SK-N-SH treated with all-trans-retinoic acid at 6 μM for 48 hours (cell line): ENCODE measurements at places on chromosomes 13 and 19.

- ATAC-seq, result no peak
Observed at GRCh38 chr13:33973194-33973593, 155.2 kb downstream of the RFC3 start.

- ATAC-seq, result no peak
Observed at GRCh38 chr13:19834704-19835103, 28.7 kb downstream of the ZMYM5 start.

- no peak for ATAC-seq
Observed at GRCh38 chr13:71643448-71643860, 223.6 kb downstream of the DACH1 start.

GRCh38 chr19:49340069-49340864, 5.1 kb downstream of the CD37 start:
- ATAC-seq, result no peak

- no peak for ATAC-seq
Observed at GRCh38 chr19:29404951-29405727, 120.7 kb upstream of the VSTM2B start.

DNA sequence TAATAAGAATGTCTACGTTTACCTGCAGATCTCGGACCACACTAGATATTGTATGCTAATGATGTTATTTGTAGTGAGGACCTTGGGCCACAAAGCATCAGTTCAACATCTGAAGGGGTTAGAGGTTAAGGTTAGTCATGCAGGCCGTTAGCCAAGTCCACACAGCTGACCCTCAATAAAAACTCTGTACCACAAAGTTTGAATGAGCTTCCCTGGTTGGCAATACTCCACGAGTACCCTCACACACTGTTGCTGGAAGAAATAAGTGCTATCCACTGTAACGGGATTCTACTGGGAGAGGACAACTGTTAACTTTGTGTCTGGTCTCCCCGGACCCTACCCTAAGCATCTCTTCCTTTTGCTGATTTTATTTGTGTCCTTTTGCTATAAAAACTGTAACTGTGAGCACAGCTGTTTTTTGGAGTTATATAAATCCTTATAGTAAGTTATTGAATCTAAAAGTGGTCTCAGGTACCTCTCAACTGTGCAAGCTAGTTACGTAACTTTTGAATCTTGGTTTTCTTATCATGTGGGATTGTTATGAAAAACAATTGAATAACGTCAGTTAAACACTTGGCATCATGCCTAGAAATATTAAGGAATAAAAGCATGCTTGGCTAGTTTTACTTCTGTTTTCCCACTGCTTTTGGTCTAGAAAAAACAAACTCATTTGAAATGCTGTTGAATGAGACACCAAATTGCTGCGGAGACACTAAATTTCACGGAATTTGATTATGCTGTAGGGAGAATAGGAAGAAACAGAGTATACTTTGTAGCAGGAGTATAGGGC, 181.5 kb downstream of the DNAJC3 start:
- no peak for ATAC-seq

DNA sequence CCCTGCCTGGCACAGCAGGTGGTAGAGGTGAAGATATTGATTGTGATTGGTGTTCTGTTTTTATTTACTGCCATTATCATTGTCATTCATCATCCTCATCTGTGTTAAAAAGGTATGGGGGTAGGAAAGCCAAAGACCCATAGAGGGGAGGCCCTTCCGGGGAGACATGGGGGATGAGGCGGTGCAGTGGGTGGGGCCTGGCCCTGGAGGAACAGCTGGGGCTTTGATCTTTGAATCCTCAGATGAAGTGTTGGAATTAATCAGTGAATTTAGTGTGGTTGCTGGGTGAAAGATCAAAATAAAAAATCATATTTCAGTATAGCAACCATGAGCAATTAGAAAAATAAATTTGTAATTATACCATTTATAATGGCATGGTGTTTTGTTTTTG, 7.4 kb downstream of the PTH2 start:
- no peak for ATAC-seq

GRCh38 chr19:36196249-36196648, 18.2 kb downstream of the ZNF565 start:
- no peak for ATAC-seq

DNA sequence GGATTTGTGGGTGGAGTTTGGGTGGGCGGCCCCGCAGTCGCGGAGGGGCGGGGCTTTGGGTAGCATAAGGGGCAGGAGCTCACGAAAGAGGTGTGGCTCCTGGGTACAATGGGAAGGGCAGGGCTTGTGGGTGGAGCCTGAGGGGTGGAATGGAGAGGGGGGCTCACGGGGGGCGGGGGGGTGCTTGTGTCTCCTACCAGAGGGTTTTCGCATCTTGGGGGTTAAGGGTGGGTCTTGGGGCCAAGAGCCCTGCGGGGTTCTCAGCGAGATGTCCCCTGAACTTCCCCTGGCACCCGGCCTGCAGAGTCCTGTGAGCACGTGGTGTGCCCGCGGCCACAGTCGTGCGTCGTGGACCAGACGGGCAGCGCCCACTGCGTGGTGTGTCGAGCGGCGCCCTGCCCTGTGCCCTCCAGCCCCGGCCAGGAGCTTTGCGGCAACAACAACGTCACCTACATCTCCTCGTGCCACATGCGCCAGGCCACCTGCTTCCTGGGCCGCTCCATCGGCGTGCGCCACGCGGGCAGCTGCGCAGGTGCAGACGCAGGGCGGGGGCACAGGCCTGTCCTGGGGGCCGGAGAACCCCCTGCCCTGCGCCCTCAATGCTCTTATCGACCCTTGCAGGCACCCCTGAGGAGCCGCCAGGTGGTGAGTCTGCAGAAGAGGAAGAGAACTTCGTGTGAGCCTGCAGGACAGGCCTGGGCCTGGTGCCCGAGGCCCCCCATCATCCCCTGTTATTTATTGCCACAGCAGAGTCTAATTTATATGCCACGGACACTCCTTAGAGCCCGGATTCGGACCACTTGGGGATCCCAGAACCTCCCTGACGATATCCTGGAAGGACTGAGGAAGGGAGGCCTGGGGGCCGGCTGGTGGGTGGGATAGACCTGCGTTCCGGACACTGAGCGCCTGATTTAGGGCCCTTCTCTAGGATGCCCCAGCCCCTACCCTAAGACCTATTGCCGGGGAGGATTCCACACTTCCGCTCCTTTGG, 5.1 kb downstream of the FSTL3 start:
- peak; percentile 66 for ATAC-seq

DNA sequence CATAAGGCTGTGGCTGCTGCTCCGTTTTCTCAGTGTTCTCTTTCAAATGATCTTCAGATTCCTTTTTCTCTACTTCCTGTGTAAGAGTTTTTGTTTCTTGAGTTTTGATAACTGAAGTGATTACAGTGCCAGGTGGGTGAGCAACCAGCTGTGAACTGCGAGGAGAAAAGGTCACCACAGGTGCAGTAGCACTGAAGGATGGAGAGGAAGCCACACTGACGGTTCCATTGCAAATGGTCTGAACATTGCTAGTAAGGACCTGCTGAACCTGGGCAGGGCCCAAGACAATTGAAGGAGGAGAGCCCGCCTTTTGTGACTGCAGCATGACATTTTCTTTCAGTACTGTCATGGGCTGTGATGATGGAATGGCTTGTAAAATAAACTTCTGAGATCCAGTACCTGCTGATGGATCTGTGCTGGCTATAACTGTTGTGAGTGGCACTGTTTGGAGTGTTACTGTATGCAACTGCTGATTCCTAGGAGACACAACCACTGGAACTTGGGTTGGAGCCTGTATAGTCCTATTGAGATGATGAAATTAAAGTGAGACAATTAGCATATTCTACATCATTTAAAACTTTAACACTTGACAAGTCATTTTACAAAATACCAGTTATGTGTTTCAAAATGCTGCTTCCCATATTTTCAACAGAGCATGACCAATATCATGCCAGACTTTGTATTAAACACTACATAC, 85.5 kb downstream of the ELF1 start:
- no peak for ATAC-seq

DNA sequence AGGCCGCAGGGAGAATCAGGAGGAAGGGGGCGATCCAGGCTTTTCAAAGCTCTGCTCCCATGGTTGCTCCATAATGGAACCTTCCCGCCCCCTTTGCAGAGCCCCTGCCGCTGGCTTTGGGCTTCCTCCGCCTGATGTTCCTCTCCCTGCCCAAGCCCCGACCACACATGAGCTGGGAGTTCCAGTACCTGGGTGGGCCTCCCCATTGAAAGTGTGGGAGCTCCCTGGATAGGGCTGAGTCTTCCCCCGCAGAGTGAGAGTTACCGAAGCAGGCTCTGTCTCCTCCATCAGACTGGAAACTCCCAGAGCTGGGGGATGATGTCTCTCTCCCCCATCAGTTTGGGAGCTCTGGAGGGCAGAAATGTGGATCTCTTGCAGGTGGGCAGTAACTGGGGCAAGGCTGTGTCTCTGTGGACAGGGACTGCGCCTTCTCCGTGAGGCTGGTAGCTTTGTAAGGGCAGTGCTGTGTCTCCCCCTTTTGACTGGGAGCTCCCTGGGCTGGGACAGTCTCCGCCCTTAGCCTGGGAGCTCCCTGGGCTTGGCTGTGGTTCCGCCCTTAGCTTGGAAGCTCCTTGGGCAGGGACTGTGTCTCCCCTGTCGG, 722 bp downstream of the DCAF15 start:
- ATAC-seq, result peak; percentile 60
